ENCODE measurements at places on chromosomes 7 and 10. TPM values are rescaled to one million over a fixed set of nuclear protein-coding genes. Genes with fewer than 3 reads are reported as not detected.
A peak's percentile ranks its signal among the peaks of the same experiment; 100 is the strongest.

DNA sequence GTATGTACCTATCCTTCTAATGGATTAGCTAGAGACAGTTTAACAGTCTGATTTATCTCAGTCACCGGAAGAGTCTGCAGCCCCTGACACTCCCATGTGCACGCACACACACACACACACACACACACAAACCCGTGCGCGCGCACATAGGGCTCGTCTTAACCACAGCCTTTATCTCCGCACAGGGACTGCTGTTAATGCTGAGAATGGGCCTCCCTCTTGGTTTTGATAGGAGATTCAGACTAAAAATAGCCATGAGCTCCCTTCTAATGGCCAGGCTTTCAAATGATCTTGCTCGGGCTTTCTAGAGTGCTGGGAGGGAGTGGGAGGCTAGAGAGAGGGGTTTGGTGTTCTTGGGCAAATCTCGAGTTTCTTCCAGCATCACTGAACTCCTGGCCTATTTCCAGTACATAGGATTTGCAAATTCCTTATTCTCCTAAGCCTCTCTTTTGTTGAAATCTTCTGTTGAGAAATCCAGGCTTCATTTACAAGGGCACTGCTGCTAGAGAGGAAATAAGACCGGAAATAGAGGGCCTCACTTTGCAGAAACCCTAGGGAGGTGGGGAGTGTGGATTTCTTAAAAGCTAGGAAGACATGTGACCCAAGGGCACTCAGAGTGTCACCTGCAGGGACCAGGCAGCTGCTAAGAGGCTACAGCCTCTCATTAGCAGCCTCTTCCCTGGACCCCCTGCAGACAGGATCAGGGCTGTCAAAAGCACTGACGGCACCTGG lies 2.4 kb downstream of the TMEM72 start:
- DNase-seq = peak; percentile 38

DNA sequence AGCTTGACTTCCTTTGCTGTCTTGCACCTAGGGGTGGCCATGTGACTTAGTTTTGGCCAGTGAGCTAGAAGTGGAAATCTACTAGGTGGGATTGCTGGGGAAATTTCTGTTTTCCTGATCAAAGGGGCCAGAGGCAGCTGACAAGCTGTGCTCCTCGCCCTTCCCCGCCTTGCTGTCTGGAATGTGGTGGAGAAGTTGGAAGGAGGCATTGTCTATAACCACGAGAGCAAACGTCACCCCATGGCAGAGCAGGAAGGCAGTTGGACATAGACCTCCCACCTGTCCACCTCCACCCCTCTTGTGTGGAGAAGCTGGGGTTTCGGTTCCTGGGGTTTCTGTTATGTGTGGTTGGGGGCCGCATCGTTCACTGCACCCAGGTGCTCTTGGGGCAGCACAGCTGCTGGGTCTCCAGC lies 7.3 kb downstream of the SFRP5 start:
- no peak for DNase-seq

The KMT2C gene
- 67.1 TPM for total RNA-seq

The FRMD4A gene
- total RNA-seq = 0.94 TPM

The LIPJ gene
- total RNA-seq = not detected

All from activated CD8-positive, alpha-beta T cell treated with anti-CD3 and anti-CD28 coated beads, Interleukin-2, amount 10 ng/mL, durations not matched to agents 7 days and 5 days (primary cell).